Aortic smooth muscle cell (primary cell): ENCODE measurements at places on chromosomes 3 and 15. TPM values are rescaled to one million over a fixed set of nuclear protein-coding genes. Genes with fewer than 3 reads are reported as not detected.

The GOLGA8M gene
- 1.1 and 1.3 TPM in 2 replicates for total RNA-seq

The GNB4 gene
- 57.2 and 71.6 TPM in 2 replicates for total RNA-seq

The SEMA6D gene
- 7.1 and 8.1 TPM in 2 replicates for total RNA-seq

The TEX55 gene
- not detected in 2 replicates for total RNA-seq

The RTP4 gene
- 0.79 and 0.99 TPM in 2 replicates for total RNA-seq

The MESP2 gene
- total RNA-seq, result 0.25 and 0.53 TPM in 2 replicates

The KIF9 gene
- 5.5 and 6.5 TPM in 2 replicates for total RNA-seq
